Aorta (tissue), 5 donors: ENCODE measurements at places on chromosomes 1 and 21. TPM values are rescaled to one million over a fixed set of nuclear protein-coding genes. Genes with fewer than 3 reads are reported as not detected.
A peak's percentile ranks its signal among the peaks of the same experiment; 100 is the strongest.

MARK1 gene
- 15.7 TPM for total RNA-seq

- no peak for DNase-seq
Observed at GRCh38 chr1:115158181-115158580, 68.9 kb upstream of the TSPAN2 start.

GRCh38 chr1:112110031-112110430 lies 120.6 kb upstream of the KCND3 start:
- no peak for DNase-seq

- peak; percentile 41 for DNase-seq
Observed at GRCh38 chr1:43339584-43340232, 2.1 kb downstream of the MPL start.
